Stimulated activated memory B cell treated with anti-CD40 and anti-IgM and Interleukin-4, amounts not matched to agents 10 μg/mL and 1 μg/mL and 100 μg/mL, for 72 hours (primary cell): ENCODE measurements at places on chromosomes 4 and X.
A peak's percentile ranks its signal among the peaks of the same experiment; 100 is the strongest.

DNA sequence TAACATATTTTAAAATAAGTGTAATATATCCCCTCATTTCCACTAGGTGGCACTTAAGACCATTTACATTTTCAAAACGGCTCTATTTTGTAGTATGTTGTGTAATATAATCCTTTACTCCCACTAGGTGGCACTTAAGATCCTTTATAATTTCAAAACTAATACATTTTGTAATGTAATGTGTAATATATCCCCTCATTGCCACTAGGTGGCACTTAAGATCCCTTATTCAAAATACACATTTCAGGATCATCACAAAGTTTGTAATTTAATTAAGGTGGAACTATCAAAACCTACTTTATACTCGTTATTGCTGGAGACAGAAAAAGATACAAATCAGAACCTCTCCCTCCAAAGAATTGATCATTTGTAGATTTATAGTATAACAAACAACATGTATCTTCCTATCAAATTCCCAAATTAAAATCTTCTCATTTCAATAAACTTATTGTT lies 132.5 kb downstream of the ARHGAP6 start:
- ATAC-seq, result peak; percentile 81

GRCh38 chr4:88759895-88760290 lies 62.3 kb upstream of the NAP1L5 start:
- no peak for ATAC-seq

GRCh38 chr4:80010316-80010715 lies 62.7 kb downstream of the ANTXR2 start:
- ATAC-seq, result no peak

- no peak for ATAC-seq
These were observed 64.1 kb upstream of the LAS1L start for GRCh38 chrX:65598559-65599147.

DNA sequence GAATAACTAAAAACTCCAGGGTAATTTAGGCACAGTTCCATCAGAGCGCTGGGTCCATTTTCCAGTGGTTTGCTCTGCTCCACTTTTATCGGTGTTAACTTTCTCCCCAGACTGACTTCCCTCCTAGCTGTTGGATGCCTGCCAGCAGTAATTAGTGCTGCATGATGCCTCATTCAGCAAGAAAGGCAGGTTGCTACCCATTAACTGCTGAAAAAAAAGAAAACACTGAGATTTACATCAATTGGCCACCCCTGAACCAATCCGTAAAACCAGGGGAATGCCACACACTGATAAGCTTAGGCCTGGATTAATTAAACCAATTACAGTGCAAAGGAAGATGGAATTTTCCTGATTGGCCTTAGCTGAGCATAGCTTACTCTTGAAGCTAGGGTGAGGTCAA lies 182.4 kb upstream of the CXXC4 start:
- ATAC-seq, result no peak

GRCh38 chr4:42396361-42396751 lies 932 bp upstream of the SHISA3 start:
- no peak for ATAC-seq

DNA sequence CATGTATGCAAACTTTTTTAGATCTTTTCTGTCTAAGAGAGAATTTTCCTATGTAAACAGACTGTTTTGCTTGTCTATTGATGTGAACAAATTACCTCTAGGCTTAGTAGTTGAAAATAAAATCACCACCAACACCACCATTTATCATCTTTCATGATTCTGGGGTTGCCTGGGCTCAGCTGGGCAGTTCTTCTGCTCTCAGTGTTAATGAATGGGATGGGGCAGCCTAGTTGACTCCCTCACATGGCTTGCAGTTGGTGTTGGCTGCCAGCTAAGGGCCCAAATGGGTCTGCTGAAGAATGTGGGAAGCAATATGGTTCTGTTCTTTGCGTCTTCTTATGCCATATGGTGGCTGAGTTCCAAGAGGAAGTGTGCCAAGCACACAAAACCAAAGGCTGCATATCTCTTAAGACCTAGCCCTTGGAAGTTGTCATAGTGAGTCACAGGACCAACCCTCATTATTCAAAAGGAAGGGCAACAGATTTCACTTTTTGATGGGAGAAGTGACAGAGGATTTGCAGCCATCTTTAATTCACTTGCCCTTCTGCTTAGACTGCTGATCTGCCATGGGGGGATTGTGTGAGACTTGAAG lies 17.9 kb downstream of the REELD1 start:
- ATAC-seq, result no peak

DNA sequence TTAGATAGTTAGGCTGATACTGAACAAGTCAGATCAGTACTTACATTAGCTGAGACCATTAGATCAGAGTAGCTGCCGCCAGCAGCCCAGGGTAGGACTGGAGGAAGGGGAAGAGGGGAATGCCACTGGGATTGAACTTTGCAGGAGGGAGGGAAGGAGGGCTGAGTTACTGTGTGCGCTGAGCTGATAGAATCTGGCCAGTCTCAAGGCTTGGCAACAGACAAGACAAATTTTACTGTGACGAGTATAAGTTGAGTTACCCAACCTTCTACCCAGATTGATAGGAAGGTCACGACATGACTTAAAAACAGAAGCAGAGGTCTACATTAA lies 372.1 kb downstream of the OPHN1 start:
- no peak for ATAC-seq

- no peak for ATAC-seq
These were observed 913 bp upstream of the SMIM10L2A start for GRCh38 chrX:135420831-135421230.

DNA sequence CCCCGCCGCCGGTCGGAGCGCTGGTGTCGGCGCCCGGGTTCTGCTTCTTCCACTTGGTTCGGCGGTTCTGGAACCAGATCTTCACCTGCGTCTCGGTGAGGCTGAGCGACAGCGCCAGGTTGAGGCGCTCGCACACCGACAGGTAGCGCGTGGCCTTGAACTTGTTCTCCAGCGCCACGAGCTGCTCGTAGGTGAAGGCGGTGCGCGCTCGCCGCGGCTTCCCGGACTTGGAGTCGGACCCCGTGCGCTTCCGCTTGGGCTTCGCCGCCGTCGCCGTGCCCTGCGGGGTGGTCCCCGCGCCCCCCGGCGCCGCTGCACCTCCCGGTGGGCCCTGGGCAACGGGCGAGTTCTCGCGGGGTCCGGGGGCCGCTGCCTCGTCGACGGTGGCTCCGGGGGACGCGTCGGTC lies 3.1 kb downstream of the NKX1-1 start:
- no peak for ATAC-seq
